ENCODE measurements at places on chromosomes 1 and 21. TPM values are rescaled to one million over a fixed set of nuclear protein-coding genes. Genes with fewer than 3 reads are reported as not detected.

- H3K27me3 ChIP-seq: no peaks in the 10 kb centered on the region
- no peak overlapping the region for H3K27ac ChIP-seq
- no peak for DNase-seq
- no peaks in the 10 kb centered on the region for H3K4me1 ChIP-seq
Observed at GRCh38 chr1:143736562-143736961, 235.2 kb downstream of the FAM72C start.

DNA sequence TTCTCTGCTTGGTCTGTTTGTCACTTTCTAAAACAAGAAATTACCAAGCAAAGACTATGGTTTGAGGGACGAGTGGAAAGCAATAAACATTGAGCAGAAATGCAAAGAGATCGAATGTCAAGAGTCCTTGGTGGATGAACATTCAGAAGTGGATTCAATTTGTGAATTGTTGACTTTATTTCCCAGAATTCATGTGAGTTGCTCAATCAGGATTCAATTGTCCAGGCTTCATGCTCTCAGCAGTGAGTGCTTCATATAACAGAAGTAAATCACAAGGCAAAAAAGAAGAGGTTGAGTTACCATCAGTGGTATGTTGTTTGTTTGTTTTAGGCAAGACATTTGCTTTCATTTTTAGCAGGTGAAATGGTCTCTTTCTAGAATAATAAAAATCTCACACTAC, 31.9 kb downstream of the NGF start:
- H3K27ac ChIP-seq: no peak overlapping the region
- H3K27me3 ChIP-seq: no peaks in the 10 kb centered on the region
- H3K4me1 ChIP-seq: peaks cover 5% of the 10 kb centered on the region

DNA sequence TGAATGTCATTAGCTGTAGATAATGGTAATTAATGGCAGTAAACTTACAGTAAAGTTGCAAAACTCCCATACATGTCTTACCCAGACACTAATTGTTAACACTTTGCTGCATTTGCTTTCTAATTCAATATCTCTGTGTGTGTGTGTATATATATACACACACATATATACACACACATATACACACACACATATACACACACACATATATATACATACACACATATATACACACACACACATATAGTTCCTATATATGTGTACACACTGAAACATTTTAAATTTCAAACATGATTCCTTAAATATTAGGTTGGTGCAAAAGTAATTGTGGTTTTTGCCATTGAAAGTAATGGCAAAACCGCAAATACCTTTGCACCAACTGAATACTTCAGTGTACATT, 3.7 kb upstream of the EPHX1 start:
- H3K36me3 ChIP-seq: no peaks in the 10 kb centered on the region
- no peak overlapping the region for H3K4me3 ChIP-seq
- no peak overlapping the region for H3K27ac ChIP-seq
- DNase-seq: no peak

DNA sequence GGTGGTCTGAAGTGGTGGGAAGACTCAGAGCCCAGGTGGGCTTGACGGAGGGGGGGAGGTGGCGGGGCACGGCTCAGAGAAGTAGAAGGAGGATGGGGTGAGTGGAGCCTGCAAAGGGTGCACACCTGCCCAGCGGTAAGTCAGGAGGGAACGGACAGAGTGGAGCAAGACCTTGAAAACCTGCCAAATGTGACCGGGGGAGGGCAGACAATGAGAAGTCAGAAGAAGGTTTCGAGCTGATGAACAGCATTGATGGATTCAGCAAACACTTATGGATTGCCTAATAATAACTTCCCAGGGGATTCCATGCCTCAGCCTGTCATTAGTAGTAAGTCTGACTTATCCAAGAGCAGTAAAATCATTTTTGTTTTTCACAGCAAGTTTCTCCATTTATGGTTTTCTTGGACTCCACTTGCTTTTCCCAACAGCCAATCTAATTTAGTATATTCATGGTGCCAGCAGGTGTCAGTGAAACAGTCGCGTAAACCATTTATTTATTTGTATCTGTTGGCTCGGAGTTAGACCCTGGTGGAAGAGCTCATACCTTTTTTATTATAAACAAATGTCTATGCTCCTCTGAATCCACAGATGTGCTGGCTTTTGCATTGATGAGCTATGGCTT, 279.1 kb downstream of the PCP4 start:
- H3K4me3 ChIP-seq: no peak overlapping the region
- H3K4me1 ChIP-seq: no peaks in the 10 kb centered on the region
- no peak for DNase-seq

- H3K27me3 ChIP-seq: no peaks in the 10 kb centered on the region
- no peak overlapping the region for H3K27ac ChIP-seq
- H3K4me1 ChIP-seq: no peaks in the 10 kb centered on the region
- H3K4me3 ChIP-seq: no peak overlapping the region
Observed at GRCh38 chr1:192737306-192737705, 71.5 kb upstream of the RGS2 start.

- H3K36me3 ChIP-seq: no peaks in the 10 kb centered on the region
- H3K4me1 ChIP-seq: no peaks in the 10 kb centered on the region
- H3K4me3 ChIP-seq: no peak overlapping the region
- H3K27me3 ChIP-seq: no peaks in the 10 kb centered on the region
- DNase-seq: no peak
Observed at GRCh38 chr1:42479621-42480020, 16.5 kb downstream of the CCDC30 start.

DNA sequence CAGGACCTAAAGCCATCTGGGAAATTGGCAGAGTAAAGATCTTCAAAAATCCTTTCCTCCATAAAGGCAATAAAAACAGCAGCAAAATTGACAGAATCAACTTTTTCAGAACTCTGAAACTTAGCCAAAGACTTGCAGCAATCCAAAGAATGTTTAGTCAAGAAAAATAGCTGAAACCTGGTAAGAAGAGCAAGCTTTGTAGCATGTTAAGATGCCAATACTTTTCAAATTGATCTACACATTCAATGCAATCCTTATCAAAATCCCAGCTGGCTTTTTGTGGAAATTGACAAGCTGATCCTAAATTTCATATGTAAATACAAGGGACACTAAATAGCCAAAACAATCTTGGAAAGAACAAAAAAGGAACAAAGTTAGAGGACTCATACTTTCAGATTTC, 23.8 kb upstream of the FAM163A start:
- no peaks in the 10 kb centered on the region for H3K36me3 ChIP-seq
- no peaks in the 10 kb centered on the region for H3K27me3 ChIP-seq

DNA sequence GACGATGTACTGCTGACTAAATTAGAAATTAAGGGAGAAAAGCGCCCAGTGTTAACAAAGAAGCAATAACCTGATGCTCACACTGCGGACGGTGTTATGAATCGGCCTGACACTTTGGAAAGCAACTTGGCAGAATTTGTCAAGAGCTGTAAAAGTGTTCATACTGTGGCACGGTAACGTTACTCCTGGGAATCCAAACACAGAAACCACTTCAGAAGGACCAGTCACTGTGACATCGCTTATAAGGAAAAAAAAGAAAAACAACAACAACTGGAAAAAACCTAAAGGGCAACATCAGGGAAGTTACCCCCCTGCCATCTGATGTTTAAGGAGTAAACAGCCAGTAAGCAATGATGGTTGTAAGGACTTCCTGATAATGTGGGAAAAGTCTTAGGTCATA, 27.7 kb downstream of the CAPZB start:
- H3K4me3 ChIP-seq: no peak overlapping the region
- no peak for DNase-seq
- peak overlapping the region; percentile 87 for H3K27ac ChIP-seq
- H3K27me3 ChIP-seq: no peaks in the 10 kb centered on the region

Gene GUCA2B
- total RNA-seq: not detected

Gene OR2T2
- total RNA-seq: not detected

All from esophagus squamous epithelium (tissue), 5 donors.